Endothelial cell (in vitro differentiated cells): ENCODE measurements at places on chromosomes 7 and 10. TPM values are rescaled to one million over a fixed set of nuclear protein-coding genes. Genes with fewer than 3 reads are reported as not detected.

The RHOBTB1 gene
- 20.3 TPM for total RNA-seq

DNA sequence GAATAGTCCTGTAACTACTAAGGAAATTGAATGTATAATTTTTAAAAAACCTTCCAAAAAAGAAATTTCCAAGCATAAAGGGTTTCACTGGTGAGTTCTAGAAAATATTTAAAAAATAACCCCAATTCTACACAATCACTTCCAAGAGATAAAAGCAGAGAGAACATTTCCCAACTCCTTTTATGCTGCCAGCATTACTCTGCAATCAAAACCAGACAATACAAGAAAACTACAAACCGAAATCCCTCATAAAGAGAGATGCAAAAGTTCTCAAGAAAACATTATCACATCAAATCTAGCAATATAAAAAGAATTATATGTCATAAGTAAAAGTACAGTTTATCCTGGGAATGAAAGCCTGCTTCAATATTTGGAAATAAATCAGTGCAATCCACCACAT lies 84.8 kb downstream of the OAT start:
- no peaks in the 10 kb centered on the region for H3K36me3 ChIP-seq
- DNase-seq = no peak
- no peak overlapping the region for H3K27ac ChIP-seq
- H3K4me3 ChIP-seq = no peak overlapping the region

The CCDC7 gene
- 5.4 TPM for total RNA-seq

GRCh38 chr10:129864601-129865126 lies 99.4 kb downstream of the EBF3 start:
- no peaks in the 10 kb centered on the region for H3K36me3 ChIP-seq
- no peak for DNase-seq
- no peak overlapping the region for H3K4me3 ChIP-seq
- no peaks in the 10 kb centered on the region for H3K4me1 ChIP-seq
